ENCODE measurements at places on chromosomes 5 and 9. TPM values are rescaled to one million over a fixed set of nuclear protein-coding genes. Genes with fewer than 3 reads are reported as not detected.

The CDH10 gene
- total RNA-seq = under 0.01 TPM

The CMBL gene
- 5.9 TPM for total RNA-seq

The ARSK gene
- 8.2 TPM for total RNA-seq

The PMPCA gene
- total RNA-seq = 62.0 TPM

The PRR16 gene
- not detected for total RNA-seq

The KCNN2 gene
- total RNA-seq = 1.6 TPM

The CLIC3 gene
- total RNA-seq = not detected

The EPB41L4A gene
- total RNA-seq = 10.6 TPM

The TTC1 gene
- 52.9 TPM for total RNA-seq

The NR2F1 gene
- total RNA-seq = 14.1 TPM

The SLC6A19 gene
- not detected for total RNA-seq

The ENG gene
- 378 TPM for total RNA-seq

The MCIDAS gene
- not detected for total RNA-seq

The CD72 gene
- total RNA-seq = not detected

The PCDHB5 gene
- 0.47 TPM for total RNA-seq

The MAN2A1 gene
- 41.3 TPM for total RNA-seq

The ANGPTL2 gene
- total RNA-seq = 14.1 TPM

The ANKDD1B gene
- not detected for total RNA-seq

The FAM81B gene
- not detected for total RNA-seq

The IL33 gene
- total RNA-seq = 0.60 TPM

The FAM163B gene
- total RNA-seq = not detected
